Activated CD4-positive, alpha-beta T cell treated with anti-CD3 and anti-CD28 coated beads for 24 hours (primary cell): ENCODE measurements at places on chromosomes 12 and 14.
A peak's percentile ranks its signal among the peaks of the same experiment; 100 is the strongest.

DNA sequence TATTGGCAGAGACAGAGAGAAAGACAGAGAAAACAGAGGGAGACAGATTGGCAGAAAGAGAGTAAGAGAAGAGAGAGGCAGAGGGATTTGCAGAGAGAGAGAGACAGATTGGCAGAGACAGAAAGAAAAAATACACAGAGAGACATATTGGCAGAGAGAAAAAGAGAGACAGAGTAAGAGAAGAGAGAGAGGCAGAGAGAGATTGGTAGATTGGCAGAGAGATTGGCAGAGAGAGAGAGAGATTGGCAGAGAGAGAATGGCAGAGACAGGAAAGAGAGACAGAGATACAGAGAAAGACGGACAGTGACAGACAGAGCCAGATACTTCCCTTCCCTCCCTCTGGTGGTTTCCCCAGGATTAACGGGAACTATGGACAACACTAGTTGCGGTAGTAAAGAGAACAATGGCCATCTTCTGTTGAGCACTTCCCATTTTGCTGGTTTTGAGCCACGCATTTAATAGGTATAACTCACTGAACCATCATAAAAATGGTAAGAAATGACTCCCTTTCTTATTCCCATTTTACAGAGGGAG, 2.6 kb upstream of the NOS1 start:
- DNase-seq = no peak

DNA sequence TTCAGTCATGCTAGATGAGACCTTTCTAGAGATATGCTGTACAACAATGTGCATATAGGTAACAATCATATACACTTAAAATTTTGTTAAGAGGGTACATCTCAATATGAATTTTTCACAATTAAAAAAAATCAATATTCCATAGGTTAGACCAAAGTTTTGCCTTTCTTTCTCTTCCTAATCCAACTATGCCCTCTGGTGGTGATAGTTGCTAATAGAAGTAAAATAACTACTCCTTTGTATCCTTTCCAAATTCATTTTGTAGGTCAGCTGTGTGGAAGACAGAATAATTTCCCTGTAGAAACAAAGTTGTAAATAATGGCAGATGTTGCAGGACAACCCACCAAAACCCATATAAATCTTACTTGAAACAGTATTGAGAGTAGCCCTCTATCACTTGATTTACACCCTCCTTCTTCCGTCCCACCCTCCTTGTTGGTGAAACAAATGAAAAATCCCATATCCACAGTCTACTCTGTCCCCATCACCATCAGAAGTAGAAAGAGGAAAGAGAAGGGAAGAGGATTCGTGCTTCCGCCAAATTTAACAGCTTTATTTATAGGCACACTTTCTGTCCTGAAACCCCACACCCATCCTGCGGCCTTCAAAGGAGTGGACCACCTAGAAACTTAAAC, 34.2 kb upstream of the KICS2 start:
- DNase-seq = peak; percentile 14

GRCh38 chr14:39374851-39375250, 57.4 kb downstream of the FBXO33 start:
- no peak for DNase-seq

DNA sequence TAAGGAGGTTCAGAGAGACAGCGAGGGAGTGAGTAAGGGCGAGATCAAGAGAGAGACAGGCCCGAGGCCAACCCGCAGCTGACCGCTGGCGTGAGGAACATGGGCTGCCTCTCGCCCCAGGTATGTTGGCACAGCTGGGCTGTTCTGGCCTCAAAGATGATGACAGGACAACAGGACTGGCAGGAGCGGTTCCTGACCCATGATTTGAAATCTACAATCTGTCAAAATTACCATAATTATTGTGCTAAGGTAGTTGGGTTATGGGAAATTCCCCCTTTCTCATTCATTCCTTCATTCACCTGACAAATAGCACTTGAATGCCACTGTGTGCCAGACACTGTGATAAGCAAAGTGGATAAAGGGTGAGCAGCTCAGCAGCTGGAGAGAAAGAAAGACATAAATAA, 5.1 kb upstream of the ENDOU start:
- no peak for DNase-seq

DNA sequence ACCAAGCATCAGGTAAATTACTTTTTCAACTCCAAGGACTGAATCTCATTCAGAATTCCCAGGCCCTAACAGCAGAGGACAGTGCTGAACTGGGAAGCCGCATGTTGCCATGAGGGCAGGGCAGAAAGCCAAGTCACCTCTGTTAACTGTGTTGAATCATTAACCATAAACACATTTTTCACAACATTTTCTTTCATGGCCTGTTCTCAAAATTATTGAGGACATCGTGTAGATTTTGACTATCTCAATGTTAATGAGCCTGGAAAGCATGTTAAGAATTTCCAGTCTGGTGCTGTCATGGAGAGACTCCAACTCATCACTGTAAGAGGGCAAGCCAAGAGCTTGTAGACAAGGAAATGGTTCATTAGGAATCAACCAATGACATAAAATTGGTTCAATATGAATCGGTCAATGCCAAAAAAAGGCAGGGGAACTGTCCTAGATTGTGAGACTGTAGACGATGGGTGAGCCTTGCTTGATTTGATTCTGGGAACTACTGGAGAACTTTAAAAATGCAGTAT, 33.7 kb downstream of the CPM start:
- DNase-seq = no peak

DNA sequence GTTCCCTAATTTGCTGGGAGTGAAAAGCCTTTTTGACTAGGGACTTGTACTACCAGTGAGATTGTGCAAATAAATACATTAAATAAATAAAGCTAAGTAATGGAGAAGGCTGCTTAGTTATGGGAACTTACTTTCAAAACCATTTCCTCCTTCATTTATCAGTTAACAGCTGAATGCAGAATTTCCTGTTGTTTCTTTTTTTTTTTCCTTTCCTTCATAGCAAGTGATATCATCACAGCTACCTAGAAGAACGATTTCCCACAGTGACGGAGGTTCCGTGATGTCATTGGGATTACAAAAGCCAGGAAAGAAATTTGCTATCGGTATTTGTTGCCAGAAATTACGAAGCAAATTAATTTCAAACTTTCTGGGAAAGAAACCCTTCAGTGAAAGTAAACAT, 42.1 kb upstream of the SOCS2 start:
- DNase-seq = no peak
